ENCODE measurements at places on chromosomes 5 and 9. TPM values are rescaled to one million over a fixed set of nuclear protein-coding genes. Genes with fewer than 3 reads are reported as not detected.

- DNase-seq = no peak
Observed at GRCh38 chr5:153901449-153901848, 137.3 kb downstream of the FAM114A2 start.

DNA sequence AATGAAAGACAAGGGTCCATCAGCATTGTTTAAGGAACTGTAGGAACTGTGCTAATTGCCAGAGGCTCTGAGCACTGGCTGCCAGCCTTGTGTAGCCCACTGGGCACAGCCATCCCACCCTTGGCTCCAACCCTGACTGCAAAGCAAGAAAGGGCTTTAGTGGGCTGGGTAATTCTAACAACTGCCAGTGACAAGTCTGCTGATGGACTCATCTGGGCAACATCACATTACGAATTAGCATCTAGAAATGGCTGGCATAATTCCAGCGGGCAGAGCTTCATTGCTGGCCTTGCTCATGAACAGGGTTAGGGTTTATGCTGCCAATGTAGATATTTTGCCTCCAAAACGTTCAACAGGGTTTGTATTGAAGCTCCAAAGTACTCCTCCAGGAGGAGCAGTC is 326.9 kb downstream of the ARHGEF28 start:
- no peak for DNase-seq

DNA sequence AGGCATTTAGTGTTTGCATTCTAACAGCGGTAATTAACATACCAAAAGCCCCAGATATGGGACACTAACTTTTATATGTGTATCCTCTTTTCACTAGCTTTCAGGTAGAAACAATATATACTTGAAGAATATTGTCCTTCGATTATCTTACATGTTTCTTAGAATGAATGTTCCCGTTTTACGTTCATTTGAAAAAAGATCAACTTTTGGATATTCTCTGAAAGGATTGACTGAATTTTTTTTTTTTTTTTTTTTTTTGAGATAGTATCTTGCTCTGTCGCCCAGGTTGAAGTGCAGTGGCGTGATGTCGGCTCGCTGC is 32.2 kb upstream of the FSD1L start:
- no peak for DNase-seq

DNA sequence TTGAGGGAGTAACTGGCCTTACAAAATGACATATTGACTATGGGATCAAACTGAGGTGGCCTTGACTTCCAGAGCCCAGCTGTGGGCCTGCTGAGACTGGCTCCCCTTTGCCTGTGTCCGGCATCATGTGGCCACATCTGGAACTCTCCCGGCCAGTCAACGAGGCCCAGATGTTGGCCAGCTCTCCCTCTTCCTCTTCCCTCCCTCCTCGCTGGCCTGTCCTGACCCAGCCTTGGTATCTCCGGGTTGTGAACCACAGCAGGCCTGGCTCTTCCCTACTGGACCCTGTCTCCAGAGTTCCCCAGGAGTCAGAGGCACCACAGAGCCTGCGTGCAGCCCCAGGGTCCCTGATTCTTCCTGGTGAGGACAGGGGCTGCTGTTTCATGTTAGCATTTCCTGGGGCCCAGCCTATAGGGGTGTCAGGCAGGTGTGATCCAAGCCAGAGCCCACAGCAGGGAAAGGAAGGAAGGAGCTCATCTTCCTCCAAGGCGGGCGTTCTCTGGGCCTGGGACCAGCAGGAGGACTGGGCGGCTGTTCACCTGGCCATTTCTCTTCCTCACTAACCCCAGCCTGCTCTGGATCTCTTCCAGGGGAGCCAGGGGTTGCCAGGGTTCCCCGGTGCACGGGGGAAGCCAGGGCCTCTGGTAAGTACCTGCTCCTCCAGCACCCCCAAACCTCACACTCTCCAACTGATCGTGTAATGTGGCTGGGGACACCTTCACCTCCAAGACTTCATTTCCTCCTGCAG is 81.2 kb downstream of the COL27A1 start:
- no peak for DNase-seq

GRCh38 chr5:81154725-81155124 is 78.4 kb upstream of the CKMT2 start:
- no peak for DNase-seq

DNA sequence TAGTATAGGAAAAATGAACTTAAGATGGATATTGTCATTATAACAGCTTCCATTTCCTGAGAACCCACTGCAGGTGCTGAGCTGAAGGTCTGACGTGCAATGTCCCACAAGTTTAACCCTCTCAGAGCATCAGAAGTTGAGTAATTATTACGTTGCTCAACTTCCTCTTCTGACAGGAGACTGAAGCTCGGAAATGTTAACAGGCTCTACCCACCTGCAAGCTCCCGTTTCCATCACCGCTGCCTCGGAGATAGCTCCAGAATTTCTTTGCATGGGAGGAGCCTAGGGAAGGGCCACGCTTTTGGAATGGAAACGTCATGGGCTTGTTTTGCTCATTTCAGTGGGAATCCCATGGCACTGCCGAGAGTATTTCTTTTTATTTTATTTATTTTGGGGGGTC is 1.0 kb upstream of the NTMT1 start:
- peak; percentile 43 for DNase-seq

- no peak for DNase-seq
Observed at GRCh38 chr9:91904588-91905236, 45.3 kb downstream of the ROR2 start.

- no peak for DNase-seq
Observed at GRCh38 chr9:138075496-138075895, 197.9 kb downstream of the CACNA1B start.

- no peak for DNase-seq
Observed at GRCh38 chr9:15272377-15272928, 34.6 kb downstream of the TTC39B start.

DNA sequence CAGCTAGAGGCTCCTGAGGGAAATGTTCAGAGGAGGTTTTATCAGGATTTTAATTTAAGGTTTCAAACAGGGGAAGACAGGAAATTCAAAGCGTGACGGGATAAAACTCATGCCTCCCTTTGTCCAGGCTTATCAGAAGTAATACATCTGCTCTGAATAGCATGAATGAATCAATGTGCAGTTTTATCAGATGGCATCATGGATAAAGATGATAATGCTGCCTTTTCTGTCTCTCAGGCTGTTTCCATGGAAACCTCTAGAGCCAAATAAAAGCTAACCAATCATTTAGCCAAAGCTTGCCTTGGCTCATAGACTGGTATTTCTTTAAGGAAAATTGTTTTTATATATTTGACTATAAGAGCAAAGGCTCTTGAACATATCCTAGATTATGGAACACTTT is 16.4 kb downstream of the MFAP3 start:
- DNase-seq = no peak

- peak; percentile 31 for DNase-seq
Observed at GRCh38 chr5:67303356-67303755, 106.8 kb upstream of the CD180 start.

DNA sequence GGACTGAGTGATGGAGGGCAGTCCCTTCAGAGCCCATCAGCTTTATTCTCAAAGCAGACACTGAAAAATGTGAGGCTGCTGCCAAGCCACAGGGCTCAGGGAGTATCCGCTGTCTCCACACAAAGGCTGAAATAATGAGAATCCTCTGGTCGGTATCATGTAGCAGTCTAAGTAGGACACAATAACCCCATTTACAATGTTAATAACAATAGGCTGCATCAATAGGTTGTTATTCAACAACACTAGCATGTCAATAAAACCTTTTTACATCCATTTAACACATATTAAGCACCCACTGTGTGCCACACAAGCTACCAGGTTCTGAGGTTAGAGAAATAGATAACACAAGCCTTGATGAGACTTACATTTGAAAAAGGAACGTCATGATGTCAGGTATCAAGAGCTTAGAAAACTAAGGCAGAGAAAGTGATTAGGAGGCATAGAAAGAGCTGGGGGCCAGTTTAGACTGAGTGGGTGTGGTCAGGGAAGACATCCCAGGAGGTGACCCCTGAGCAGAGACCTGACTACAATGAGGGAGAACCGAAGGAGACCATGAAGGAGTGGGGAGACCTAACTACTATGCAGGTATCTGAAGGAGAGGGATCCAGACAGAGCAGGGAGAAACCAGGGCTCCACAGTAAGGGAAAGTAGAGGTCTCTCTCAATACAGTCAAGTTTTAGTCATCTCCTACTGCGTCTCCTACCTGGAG is 140.1 kb upstream of the GRIA1 start:
- DNase-seq = no peak

GRCh38 chr9:81879501-81879916 is 48.7 kb upstream of the SPATA31D4 start:
- no peak for DNase-seq

GRCh38 chr5:50749873-50750272 is 83.4 kb downstream of the PARP8 start:
- DNase-seq = no peak

DNA sequence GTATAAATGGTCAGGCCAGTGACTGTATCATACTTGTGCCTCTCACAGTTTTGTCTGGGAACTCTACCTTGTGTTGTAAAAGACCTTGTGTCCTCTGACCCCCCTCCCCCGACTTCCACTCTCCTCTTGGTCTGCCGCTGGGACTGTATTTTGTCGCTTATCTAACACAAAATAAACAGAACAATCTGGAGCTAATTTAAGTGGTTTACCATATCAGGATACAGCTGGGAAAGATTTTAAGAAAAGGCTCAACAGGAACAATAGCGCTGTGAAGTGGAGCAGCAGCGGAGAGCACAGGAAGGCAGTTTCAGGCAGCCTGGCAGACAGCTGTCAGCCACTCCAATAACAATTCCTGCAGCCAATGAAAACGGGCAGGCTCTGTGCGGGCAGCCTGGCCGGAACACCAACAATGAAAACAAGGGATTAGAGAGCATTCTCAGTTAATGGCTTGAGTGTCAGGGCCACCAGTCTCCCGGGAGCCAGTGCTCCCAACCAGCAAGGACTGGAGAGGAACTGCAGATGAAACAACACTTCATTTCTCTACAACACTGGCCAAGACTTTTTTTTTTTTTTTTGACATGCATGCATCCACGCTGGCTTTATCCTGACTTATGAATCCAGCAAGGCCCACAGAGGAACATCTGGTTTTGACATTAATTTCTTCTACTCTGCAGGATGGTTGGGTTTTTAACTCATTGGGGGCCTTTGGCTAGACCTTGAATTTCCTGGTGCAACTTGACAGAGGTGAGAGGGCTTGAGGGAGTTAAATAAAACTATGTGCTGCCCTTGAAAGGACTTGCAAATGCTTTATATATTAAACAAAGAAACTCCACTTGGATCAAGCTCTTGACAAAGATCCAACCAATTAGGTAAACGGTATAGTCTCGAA is 76.7 kb downstream of the ARSB start:
- DNase-seq = peak; percentile 94

GRCh38 chr5:55920784-55921183 is 69.6 kb downstream of the IL31RA start:
- DNase-seq = no peak

DNA sequence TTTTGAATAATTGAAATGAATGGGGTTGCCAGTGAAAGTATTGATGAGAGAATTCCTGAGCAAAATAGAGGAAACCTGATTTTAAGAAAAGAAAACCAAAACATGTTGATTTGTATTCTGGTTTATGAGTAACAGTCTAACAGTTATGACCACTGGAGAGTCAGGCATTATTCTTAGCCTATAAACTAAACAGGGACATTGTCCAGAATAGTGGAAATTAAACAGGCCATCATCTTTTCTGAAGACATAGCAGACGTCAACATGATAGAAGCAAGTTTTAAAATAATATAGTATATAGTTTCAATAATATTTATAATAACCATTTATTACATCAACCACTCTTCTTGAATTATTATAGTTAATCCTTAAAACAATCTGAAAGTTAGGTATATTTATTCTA is 178.3 kb upstream of the MPDZ start:
- no peak for DNase-seq

GRCh38 chr5:600886-601541 is 11.1 kb upstream of the CEP72 start:
- DNase-seq = no peak

DNA sequence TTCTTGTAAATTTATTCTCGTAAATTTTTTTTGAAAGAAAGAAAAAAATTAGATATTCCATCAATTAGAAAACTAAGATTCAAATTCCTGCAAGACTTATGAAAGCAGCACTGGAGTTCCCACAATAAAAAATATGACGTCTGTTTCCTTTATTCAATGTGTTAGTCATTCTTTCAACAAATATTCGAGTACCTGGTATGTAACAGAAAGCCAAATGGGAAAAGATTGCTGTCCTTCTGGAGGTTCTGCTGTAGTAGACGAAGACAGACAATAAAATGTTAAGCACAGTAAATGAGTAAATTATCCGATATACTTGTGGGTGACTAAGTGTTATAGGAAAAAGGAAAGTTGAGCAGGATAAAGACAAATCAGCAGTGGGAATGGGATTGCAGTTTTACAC is 92.2 kb downstream of the ADAMTSL1 start:
- peak; percentile 10 for DNase-seq

DNA sequence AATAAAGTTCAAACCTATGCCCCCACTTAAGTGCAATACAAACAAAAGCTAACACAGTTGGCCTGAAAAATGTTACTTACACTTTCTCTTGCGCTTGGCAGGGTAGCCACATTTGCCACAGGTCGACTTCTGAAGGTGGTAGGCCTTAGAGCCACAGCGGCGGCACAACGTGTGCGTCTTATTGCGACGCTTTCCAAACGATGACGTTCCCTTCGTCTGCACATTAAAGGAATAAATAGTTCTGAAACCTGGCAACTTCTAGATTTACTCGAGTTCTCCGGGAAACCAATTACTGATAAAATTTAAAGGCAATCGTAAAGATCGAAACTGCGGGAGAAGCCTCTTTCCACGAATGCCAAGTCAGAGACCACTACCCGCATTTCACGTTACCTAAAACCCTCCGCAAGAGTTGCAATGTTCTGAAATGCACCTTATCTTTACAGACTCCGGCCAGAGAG is 602 bp downstream of the RPL37 start:
- peak; percentile 21 for DNase-seq

- DNase-seq = no peak
Observed at GRCh38 chr5:14199902-14200301, 56.8 kb downstream of the TRIO start.

The PDE8B gene
- not detected for total RNA-seq

The CDC25C gene
- 24.4 TPM for total RNA-seq

The FBLL1 gene
- 1.7 TPM for total RNA-seq

The PIP5K1B gene
- not detected for total RNA-seq

The CDKN2B gene
- 9.5 TPM for total RNA-seq

The MAP1B gene
- total RNA-seq = 35.8 TPM

The SLC23A1 gene
- not detected for total RNA-seq

The PCDHGA9 gene
- 0.88 TPM for total RNA-seq

The LCN9 gene
- total RNA-seq = not detected

The CCL21 gene
- not detected for total RNA-seq

The UGT3A2 gene
- total RNA-seq = not detected

The GTF3C4 gene
- total RNA-seq = 11.5 TPM

The KCNIP1 gene
- total RNA-seq = not detected

The CMYA5 gene
- total RNA-seq = 0.12 TPM

The SERF1A gene
- 11.5 TPM for total RNA-seq

The SLIT3 gene
- 0.72 TPM for total RNA-seq
